IMR-90 (cell line): ENCODE measurements at places on chromosomes 13 and 19. TPM values are rescaled to one million over a fixed set of nuclear protein-coding genes. Genes with fewer than 3 reads are reported as not detected.

Gene STARD13
- 46.6 and 46.9 TPM in 2 replicates for total RNA-seq

Gene TIMM50
- total RNA-seq = 52.0 and 53.3 TPM in 2 replicates

- no peak for DNase-seq
These were observed 19.1 kb downstream of the GPR183 start for GRCh38 chr13:99288089-99288488.

Gene B3GNT8
- total RNA-seq = under 0.01 and 0.36 TPM in 2 replicates

DNA sequence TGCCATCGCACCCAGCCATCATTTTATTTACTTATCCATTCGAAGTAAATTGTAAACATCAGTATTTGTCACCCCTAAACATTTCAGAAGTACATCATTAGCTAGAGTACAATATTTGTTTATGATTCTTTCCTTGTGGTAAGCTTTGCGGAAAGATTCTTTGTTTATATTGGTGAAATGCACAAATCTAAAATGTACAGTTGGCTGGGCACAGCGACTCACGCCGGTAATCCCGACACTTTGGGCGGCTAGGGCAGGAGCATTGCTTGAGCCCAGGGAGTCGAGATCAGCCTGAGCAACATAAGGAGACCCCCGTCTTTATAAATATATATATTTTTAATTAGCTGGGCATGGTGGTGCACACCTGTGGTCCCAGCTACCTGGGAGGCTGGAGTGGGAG is 10.1 kb downstream of the LGALS7B start:
- DNase-seq = peak; percentile 42

Gene TEX101
- not detected in 2 replicates for total RNA-seq

GRCh38 chr13:65857942-65858565 is 1372.1 kb downstream of the PCDH9 start:
- no peak for DNase-seq

- no peak for DNase-seq
These were observed 35.1 kb downstream of the ESD start for GRCh38 chr13:46761866-46762265.

Gene CNN1
- 102 TPM in 2 replicates for total RNA-seq

- no peak for DNase-seq
These were observed 24.4 kb upstream of the GPR18 start for GRCh38 chr13:99282264-99283231.

- DNase-seq = peak; percentile 65
These were observed 18.5 kb downstream of the LYPD3 start for GRCh38 chr19:43446746-43447489.

Gene IQCN
- total RNA-seq = 0.18 and 0.28 TPM in 2 replicates

Gene PALM
- total RNA-seq = 2.2 TPM in 2 replicates

Gene CERS4
- total RNA-seq = 3.2 and 3.9 TPM in 2 replicates

Gene ZNF729
- not detected in 2 replicates for total RNA-seq

GRCh38 chr19:29834991-29835846 is 23.4 kb downstream of the CCNE1 start:
- no peak for DNase-seq

DNA sequence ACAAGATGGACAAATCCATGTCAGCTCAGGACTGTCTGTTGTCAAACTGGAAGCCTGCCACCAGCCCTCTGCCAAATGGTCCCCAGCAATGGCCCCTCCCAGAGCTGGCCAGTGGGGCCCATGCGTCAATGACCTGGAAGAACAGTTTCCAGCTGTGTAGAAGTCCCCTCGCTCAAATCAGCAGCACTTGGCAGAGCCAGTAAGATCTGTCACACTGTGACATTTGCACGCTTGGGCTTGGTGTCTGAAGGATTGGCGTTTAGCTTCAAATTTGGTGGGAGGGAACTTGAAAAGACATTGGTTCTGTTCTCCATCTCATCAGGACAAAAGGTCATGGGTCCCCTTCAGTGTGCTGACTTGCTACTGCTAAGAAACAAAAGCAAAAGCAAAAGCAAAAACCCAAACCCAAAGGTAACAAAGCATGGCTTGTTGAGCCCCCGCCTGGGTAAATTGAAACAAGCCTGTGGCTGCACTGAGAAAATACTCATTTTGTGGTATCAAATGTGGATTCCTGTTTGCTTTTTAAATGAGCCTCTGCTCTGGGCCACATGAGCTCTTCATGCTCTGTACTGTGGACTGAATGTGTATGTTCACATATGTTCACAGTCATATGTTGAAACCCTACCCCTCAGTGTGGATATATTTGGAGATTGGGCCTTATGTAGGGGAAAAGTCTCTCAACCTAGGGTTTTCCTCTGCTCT is 253.6 kb upstream of the MAB21L1 start:
- DNase-seq = no peak

Gene FGF21
- total RNA-seq = not detected in 2 replicates

DNA sequence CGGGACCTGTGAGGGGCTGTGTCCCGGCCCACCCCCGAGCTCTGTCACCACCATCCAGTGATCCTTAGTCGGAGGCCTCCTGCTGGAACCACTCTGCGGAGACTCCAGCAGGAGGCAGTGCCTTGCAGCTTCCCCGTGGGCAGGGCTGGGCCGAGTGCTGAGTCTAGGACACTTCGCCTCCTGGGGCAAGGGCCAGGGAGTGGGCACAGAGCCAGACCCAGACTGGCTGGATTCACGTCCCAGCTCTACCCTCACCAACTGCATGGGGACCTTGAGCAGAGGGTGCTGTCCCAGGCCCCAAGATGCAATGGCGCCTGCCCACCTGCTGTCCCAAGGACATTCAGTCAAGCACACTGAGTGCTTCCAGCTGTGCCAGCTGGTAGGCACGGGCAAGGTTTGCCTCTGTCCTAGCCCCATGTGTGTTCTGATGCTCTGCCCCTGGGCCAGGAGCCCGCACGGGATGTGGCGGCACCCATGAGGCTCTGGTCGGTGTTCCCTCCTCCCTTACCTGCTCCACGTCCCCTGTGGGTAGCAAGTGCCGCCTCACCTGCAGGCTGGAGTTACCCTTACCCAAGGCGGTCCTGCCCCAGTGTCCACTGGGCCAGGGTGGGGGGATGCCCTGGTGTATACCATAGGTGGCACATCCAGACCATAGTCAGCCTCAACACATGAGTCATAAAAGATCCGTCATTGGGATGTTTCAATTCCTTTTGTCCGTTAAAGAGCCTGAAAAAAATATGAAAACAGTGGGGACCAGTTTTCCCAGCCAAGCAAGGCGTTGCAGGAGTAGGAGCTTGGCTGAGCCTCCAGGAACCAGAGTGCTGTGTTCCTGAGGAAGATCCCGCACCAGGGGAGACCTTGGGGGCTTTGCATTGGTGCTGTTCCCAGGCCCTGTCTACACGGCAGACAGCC is 7.4 kb downstream of the FZR1 start:
- peak; percentile 25 for DNase-seq

Gene KLK6
- total RNA-seq = not detected in 2 replicates

DNA sequence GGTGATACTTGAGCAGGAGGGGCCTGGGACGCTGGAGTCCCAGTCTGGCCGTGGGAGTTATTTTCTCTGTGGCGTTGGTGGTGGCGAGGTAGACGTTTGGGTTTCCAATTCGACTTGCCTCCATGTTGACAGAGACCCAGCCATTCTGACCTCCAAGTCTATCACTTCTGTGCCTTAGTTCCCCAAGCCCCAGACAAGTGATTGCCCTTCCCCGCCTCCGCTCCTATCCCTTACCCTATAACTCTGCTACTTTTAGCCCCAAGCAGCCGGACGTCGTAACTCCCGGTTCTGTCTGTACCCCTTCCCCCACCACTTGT is 549 bp downstream of the TIMM50 start:
- no peak for DNase-seq

DNA sequence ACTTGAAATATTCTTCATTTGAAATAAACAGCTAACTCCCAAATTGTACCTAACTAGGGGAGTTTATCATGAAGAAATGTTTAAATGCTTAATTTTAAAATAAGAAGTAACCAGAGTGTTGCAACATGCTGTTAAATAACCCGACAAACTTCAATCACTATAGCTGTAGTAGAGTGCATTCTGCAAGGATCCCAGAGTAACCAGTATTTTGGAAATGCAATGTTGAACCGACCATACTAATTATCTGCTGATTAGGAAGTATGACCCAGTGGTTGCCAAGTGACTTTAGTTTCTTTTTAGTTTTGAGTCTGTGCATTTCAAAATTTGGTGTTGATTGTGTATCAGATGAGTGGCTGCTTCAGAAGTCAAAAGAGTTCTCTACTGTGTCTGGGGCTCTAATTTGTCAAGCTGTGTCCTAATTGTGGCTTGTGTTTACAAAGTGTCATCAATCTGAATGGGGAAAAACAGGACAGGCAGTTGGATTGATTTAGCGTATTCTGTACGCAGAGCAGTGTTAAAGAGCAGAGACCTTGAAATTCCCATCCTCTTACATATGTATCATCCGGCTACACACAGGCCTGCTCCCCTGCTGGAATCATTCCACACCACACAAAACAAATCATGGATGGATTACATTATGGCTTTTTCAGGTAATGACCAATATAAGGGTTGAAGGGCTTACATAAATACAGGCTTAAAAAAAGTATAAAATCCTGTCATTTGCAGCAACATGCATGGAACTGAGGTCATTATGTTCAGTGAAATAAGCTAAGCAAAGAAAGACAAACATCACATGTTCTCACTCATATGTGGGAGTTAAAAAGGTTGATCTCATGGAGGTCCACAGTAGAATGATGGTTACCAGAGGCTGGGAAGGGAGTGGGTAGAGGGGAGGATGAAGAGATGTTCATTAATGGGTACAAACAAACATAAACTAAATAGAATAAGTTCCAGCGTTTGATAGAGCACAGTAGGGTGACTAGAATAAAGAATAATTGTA is 351.5 kb downstream of the KLF12 start:
- DNase-seq = peak; percentile 78

DNA sequence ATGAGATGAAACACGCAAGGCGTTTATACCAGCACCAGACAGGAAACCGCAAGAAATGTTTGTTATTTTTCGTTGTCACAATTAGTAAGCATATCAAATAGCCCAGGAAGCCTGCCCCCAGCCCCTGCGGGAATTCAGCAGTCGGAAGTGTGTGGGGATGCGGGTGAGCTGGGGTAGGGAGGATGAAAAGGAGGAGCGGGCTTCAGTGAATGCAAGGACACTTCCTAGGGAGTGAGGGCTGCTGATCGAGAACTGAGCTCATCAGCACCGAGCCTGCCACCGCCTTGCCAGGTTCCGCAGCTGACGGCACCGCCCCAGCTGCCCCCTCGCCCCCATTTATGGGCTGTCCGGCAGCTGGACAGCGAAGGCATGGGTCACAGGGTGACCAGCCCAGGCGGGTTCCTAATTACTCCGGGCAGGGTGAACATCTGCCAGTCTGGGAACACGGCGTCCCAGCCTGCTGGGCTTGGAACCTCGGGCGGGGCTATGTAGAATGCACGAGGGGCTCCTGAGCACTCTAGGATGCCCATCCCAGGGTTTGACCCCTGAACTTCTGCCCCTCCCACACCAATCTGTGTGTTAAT is 1.6 kb upstream of the BEST2 start:
- DNase-seq = peak; percentile 56

Gene HCST
- not detected in 2 replicates for total RNA-seq

Gene ZFP14
- total RNA-seq = 2.0 and 2.2 TPM in 2 replicates

DNA sequence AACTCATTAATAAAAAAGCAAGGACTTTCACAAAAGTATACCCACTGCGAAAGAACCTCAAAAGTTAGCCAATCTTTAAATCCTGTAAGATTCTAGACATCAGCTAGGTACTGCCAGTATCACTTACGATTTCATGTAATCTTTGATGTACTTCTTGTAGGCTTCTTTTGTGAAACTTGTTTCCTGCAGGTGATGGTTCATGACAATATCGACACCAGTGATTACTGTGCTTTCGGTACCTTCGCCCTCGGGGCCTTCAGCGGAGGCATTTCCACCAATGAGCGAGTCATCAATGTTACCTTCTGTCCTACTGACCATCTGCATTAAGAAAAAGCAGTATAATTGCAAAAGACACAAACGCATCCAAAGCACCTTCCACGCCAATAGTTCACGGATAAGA is 1.1 kb downstream of the TPT1 start:
- no peak for DNase-seq

DNA sequence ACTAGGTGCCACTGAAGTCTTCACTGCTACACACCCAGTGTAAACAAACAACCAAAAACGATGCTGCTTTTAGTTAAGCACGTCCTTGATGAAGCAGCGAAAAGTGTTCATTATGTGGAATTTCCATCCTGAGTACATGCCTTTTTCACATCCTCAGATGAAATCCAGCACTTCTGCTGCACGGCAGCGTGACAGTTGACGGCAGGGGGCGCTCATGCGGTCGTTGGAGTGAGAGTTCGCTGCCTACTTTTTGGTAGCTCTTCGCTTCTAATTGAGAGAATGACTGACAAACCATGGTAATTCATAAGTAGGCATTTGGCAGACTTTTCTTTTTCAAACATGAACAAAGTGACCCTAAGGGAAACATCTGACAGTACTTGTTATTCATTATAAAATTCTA is 1124.9 kb downstream of the EFNB2 start:
- DNase-seq = peak; percentile 12

DNA sequence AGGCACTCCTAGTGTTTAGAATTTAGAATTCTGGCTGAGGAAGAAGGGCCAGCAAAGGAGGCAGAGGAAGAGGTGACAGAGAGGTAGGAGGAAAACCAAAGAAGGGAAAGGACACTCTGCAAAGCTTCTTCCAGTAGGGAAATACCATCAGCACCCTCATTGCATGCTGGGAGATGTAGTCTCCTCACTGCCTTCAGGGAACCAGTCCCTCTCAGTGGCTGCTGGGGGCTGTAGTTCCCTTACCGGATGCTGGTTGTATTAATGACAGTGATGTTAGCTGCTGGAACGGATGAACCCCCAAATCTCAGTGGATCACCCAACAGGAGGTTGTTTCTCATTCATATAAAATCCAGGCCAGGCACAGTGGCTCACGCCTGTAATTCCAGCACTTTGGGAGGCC is 10.1 kb downstream of the GRIN2D start:
- DNase-seq = peak; percentile 71

DNA sequence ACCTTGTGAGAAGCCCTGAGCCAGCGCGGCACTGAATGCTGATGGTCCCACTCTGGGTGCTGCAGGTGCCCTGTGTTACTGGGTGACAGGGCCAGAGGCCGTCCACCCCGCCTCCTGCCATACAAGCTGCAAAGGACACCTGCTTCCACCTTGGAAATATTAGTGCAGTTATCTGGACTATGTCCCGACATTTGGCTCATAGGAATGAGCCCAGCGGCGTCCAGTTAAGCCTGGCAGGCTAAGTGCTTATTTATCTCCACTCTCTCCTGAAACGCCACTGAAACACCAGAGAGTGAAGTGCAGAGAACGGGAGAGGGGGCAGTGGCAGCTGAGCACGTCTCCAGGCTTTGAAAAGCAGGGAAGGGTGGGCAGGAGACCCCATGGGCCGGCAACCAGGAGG is 145.8 kb downstream of the KDM4B start:
- DNase-seq = no peak

GRCh38 chr13:112161521-112162301 is 94.8 kb downstream of the SOX1 start:
- DNase-seq = no peak

DNA sequence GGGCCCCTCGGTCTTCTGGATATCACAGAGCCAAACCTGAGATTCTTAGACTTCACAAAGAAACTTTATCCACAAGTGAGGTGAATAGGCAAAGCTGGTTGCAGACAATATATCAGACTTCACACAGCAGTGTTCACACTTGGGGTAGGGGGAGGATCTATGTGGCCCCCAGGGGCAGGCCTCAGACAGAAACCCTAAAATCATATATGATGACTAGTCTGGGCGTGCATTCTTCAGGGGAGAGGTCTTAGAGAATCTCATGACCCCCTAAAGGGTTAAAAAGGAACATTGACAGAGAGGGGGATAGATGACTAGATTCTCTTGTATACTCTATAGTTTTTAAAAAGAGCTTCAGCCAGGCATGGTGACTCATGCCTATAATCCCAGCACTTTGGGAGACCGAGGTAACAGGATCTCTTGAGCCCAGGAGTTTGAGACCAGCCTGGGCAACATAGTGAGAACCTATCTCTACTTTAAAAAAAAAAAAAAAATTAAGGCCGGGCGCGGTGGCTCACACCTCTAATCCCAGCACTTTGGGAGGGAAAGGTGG is 2.8 kb downstream of the TYROBP start:
- DNase-seq = peak; percentile 50
